ENCODE measurements at places on chromosomes 2 and 18.
A peak's percentile ranks its signal among the peaks of the same experiment; 100 is the strongest.

DNA sequence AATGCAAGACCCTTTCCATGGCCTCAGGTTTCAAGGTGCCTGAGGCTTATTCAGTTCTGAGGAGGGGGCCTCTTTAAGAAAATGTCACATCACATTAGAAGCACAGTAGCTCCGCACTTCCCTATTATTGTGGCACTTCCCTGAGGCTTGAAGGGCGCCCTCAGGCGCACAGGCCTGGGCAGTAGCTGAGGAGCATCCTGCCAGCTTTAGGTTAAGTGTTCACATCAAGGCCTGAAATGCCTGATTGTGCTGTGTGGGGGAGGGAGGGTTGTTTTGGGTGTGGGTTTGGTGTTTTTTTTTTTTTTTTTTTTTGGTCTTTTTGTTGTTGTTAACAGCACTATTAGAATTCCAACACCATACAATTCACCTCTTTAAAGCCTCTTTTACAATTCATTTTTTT is 107.9 kb downstream of the CABLES1 start:
- no peak for DNase-seq

DNA sequence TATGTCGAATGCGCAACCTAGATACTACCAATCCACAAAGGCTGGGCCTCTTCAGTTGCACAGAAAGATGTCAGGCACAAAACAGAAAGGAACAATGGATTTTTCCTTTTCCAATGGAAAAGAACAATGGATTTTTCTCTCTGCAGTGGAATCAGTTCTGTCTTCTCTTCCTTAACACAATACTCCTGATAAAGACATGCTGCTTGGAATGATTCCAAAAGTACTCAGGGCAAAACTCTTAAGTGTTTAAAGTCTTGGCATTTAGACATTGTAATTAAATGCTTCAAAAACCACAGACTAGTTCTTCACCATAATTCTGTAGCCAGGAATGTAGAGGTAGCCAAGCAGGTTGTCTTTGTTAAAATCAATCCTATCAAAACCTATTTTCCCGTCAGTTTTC is 46.7 kb upstream of the FLACC1 start:
- DNase-seq: no peak

GRCh38 chr18:32372381-32373061 is 98.2 kb downstream of the GAREM1 start:
- no peak for DNase-seq

GRCh38 chr2:88019985-88020384 is 3.6 kb upstream of the RNU2-63P start:
- no peak for DNase-seq

DNA sequence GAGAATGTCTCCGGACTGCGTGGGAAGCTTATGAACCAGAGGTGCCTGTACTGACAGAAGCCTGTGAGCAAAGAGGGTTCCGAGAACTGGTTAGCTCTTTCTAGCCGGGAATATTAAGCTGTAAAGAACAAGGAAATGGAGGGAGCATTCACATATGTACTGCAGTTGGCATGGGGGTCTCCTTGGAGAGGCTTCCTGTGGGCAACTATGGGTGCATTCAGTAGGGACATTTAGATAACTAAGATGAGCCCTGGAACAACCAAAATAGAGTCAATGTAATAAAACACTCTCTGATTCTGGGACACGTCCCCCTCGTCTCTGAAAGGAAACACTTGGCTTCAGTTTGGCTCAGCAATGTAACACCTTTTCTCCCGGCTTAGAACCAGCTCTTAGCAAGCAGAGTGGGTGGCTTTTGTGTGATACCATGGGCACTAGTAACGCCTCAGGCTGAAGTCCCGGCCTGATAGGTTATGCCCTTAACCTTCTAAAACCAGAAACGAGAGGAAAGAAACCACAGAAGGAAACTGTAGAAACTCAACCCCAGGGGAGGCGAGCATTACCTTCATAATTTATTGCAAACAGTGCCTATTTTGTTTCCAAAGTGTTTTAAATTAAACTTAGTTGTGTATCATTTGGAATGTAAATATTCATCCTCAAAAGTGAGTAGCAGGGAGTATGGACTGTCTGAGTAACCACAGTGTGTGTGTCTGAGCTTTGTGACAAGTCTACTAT is 48.8 kb upstream of the LPIN2 start:
- no peak for DNase-seq

DNA sequence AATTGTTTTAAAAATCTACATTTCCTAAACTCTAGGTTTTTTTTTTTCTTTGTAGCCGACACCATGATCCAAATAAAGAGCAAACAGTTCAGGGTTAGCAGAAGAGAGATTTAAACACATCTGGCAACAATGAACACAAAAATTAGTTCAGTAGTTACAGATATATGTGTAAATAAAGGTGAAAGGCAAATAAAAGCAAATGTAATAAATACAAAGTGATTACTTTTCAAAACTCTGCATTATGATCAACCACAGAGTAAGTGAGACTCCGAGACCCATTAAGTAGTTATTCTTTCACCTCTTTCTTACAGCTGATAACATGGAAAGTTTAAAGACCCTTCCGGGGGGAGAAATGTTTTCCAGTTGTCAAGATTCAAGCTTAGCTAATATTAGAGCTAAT is 716 bp downstream of the CALCRL start:
- DNase-seq: no peak

GRCh38 chr2:14231391-14231898 is 401.1 kb upstream of the LRATD1 start:
- DNase-seq: no peak

- DNase-seq: no peak
Measured at GRCh38 chr2:227412877-227413276, 25.1 kb upstream of the SCYGR1 start.

DNA sequence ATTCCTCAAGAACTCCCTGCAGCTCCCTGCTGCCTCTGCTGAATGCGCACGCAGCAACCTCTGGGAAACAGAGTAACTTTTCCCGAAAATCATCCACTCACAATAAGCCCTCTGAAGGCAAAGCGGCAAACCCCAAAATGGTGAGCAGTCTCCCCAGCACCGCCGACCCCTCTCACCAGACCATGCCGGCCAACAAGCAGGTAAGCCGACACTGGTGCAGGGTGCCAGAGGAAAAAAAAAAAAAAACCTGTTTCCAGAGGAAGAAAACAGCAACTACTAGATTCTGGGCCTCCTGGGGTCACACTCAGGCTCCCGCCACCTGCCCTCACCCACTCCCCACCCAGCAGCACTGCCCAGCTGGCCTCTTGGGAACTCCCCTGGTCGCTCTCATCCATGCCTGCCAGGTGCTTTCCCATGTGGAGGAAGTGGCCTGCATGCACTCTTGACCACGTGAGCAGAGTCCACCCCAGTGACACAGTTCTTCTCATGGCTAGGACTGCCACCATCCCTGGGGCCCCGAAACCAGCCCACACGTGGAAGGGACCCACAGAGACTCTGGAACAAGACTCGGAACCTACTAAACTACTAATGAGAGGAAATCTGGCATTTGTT is 36.9 kb downstream of the KCTD18 start:
- no peak for DNase-seq

GRCh38 chr18:59911600-59911999 is 11.8 kb downstream of the PMAIP1 start:
- no peak for DNase-seq

- no peak for DNase-seq
Measured at GRCh38 chr2:65500310-65501040, 68.1 kb upstream of the SPRED2 start.

DNA sequence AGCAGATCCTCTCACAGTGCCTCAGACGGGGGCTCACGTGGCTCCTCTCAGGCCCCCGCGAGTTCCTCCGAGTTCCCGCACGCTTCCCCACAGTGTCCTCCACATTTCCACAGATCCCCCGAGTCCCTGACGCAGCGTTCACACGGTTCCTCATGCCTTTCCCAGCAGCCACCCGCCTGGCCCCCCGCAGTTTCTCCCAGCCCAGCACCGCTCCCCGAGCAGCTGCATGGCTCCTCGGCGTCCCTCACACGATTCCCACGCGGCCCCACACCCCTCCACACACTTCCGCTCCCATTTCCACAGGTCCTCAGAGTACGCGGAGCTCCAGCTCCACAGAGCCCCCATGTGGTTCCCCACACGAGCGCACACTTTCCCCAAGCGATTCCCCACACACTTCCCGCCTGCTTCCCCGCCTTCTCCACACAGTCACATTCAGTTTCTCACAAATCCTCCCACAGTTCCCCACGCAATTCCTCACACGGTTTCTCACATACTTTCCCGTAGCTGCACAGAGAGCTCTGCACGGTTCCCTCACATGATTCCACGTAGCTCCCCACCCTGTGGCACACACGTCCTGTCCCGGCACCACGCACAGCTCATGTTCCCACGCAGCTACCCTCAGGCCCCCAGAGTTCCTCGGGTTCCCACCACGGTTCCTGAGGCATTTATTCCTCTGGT is 39.9 kb downstream of the KIF1A start:
- no peak for DNase-seq

- DNase-seq: no peak
Measured at GRCh38 chr2:72094701-72095100, 53.0 kb downstream of the CYP26B1 start.

GRCh38 chr2:141038341-141038740 is 1092.5 kb downstream of the LRP1B start:
- DNase-seq: no peak

DNA sequence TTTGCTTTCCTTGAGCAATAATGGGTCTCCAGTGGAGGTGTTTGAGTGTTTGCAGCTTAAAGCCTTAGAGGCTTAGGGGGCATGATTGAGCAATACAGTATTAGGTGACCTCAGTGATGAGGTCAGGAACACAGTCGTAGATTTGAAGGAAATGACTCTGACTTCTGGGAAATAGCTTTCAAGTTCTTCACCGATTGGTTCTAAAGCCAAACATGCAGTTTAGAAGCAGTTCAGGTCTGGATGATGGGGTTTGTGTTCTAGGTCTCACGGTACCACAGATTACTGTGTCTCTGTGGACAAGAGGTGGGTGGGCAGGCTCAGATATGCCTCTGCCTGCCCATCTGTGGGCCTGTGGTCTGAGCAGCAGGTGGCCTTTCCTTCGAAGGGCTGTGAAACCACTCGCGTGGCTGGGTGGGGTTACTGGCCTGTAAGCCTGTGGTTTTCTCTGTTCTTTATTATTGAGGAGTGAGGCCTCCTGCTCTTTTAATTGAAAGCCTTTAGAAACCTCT is 7.8 kb downstream of the MTHFD2 start:
- DNase-seq: no peak

DNA sequence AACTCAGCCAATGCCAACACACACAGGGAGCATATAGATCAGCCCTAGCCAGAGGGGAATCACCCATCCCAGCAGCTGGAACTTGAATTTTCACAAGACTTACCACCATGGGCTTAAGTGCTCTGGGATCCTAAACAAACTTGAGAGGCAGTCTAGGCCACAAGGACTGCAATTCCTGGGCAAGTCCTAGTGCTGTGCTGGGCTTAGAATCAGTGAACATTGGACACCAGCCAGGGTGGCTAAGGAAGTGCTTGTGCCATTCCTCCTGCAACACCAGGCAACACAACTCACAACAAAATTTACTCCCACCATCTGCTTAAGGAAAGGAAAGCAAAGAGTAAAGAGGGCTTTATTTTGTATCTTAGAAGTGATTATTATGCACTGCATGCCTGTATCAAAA is 38.9 kb downstream of the SRD5A2 start:
- no peak for DNase-seq

GRCh38 chr18:48219810-48220499 is 189.2 kb downstream of the ZBTB7C start:
- no peak for DNase-seq

- DNase-seq: no peak
Measured at GRCh38 chr2:166106431-166107015, 21.3 kb downstream of the SCN1A start.

GRCh38 chr2:190583507-190584337 is 49.2 kb upstream of the NEMP2 start:
- DNase-seq: no peak

GRCh38 chr2:150156876-150157275 is 330.6 kb downstream of the RND3 start:
- no peak for DNase-seq

GRCh38 chr2:237601453-237602116 is 11.1 kb upstream of the RAB17 start:
- DNase-seq: peak; percentile 25

- no peak for DNase-seq
Measured at GRCh38 chr18:61595615-61596251, 262.5 kb downstream of the CDH20 start.

GRCh38 chr2:148568597-148568996 is 76.0 kb upstream of the EPC2 start:
- no peak for DNase-seq

GRCh38 chr2:52135235-52135634 is 1103.3 kb upstream of the NRXN1 start:
- no peak for DNase-seq

- no peak for DNase-seq
Measured at GRCh38 chr2:98348066-98348561, 1.9 kb downstream of the CNGA3 start.

DNA sequence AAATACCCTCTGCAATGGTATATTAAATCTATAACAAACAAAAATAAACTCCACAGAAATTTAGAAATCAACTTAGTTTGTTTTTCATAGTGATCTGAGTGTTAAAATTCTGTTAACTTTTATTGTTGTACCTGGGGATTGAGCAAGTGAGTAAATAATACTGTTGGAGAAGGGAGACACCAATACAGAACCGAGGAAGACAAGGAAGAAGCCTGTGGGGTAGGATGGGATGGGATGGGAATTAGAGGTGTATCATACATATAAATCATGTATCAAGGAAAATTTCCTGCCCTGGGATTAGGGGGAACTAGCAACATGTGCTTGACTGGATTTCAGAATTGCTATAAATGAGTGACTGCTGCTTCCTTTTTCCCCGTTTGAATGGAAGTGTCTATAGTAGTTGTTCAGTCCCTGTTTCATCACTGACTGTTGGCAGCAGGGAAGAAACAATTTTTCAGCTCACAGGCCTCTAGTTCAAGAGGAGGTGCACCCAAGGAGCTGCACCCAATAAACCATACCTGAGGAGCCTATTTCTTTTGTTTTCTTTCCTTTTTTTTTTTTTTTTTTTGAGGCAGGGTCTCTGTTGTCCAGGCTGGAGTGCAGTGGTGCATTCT is 53.1 kb downstream of the SP110 start:
- DNase-seq: no peak

DNA sequence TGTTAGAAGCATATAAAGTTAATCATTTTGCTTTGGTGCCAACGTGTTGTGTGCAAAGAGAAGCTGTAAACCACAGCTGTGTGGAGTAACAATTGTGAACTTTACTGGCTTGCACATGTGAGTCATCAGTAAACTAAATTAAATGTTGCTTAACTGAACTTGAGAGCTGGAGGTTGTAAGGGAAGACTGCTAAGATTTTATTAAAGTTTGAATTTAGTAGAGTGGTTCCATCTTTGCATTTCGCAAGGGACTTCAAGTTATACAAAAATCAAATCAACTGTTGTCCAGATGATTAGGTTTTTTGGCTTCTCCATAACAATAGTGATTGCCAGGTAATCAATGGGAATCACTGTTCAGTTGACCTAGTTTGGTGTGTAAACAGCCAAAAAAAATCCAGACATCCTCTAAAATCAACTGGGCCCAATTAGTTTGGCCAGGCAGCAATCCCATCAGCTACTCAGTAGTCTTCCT is 247.4 kb downstream of the MYO3B start:
- no peak for DNase-seq

DNA sequence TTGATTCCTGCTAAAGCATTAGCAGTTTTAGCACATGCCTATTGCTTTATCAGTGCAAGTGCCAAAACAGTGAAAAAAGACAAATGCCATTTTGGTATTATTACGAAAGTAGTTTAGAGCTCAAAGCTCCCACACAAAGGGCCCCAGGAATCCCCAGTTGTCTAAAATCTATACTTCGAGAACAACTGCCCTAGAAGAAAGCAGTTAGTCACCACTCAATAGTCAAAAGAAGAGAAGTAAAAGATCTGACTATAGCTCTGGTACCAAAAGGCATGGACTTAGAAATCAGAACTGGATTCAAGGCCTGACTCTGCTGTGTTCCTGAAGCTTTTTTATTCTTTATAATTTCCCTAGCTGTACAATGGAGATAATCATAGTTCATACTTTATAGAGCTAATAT is 21.8 kb downstream of the SCN3A start:
- DNase-seq: no peak
